ENCODE measurements at places on chromosomes 5 and 9.

DNA sequence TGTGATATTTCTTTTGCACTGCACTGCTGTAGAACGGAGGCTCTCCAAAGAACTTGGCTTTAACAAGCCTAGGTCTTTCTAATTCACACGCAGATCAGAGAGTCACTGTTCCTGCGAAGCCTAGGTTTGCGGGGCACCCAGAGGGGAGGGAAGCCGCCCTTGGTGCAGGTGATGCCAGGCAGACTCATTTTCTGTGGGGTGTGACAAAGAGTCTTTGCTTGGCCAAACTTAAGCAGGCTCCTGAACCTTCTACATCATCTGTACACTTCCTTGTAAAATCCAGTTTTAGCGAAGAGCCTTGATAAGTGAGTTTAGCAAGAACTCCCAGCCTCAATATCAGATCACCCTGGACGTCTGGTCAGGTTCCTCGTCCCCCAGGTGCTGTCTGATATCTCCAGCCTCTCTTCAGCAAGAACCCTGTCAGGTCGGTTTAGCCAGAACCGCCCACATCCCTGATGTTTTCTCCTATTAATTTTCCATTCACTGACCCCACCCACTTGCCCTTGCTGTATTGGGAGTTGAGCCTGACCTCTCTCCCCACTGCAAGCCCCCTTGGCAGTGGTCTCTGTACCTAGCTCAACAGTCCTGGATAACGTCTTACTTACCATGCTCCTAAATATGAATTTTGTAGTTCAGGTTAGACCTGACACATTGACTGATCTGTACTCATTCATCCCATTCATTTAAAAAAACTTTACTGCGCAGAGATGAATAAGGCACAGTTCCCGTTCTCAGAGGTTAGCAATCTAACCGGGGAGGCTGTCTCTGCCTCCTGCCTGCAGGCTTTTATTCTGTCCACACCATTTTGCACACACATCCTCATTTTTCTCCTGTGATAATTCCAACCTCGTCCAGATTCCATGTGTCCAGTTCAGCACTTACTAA, 880 bp upstream of the UBAC1 start:
- peak; percentile 14 for DNase-seq

DNA sequence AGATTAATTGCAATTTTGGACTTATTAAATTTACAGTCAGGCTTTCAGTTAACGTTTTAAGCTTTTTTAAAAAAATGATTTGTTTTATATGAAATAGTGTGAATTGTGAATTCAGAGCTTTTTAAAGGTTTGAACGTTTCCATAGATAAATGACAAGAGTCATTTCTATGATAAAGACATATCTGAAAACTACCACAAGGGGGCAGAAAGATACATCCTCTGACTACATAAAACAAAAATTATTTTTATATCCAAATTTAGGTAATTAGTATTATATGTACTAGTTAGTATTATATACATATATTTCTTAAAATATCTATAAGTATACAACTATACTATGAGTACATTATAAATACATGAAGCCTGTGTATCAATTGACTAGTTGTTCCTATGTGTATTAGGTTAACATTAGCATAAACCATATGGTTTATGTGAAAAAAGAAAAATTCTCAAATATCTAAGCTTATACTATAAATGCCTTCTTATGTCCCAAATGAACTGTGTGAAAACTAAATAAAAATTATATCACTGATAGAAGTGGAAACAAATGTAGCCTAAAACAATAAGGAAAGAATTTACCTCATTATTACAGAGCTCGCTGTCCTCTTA, 155.2 kb downstream of the MEF2C start:
- DNase-seq: no peak

DNA sequence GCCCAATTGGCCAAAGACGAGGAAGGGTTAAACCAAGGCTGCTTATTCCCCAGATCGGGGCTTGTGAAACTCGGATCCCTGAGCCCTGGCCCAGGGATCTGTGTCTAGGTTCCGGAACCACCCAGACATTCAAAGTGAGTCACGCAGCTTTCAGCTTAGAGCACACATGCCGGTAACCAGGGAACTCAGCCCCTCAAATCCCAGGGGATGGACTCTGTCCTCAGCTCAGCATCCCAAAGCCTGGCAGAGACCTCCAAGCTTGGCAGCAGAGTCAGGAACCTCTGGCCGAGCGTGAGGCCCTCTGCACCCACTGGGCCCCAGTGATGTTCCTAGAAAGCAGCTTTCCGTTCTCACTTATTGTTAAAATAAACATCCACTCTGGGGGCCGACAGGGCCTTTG, 5.1 kb downstream of the PNPLA7 start:
- no peak for DNase-seq

DNA sequence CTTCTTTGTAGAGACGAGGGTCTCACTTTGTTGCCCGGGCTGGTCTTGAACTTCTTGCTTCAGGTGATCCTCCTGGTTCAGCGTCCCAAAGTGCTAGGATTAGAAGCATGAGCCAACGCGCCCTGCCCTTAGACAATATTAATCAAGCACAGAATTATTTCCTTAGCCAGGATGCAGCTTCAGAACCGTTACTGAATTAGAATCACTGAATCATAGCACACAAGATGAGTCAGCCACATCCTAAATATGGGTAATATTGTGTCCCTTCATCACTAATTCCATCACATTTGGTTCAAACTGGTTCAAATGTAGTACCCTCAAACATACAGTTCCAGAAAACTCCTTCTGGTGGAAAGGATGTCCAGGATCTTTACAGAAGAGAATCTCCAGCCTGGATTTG, 82.7 kb downstream of the BNC2 start:
- DNase-seq: no peak

GRCh38 chr5:40428126-40428525, 251.6 kb upstream of the PTGER4 start:
- DNase-seq: no peak

- DNase-seq: no peak
These were observed 2.9 kb downstream of the UBE2B start for GRCh38 chr5:134374232-134374631.

DNA sequence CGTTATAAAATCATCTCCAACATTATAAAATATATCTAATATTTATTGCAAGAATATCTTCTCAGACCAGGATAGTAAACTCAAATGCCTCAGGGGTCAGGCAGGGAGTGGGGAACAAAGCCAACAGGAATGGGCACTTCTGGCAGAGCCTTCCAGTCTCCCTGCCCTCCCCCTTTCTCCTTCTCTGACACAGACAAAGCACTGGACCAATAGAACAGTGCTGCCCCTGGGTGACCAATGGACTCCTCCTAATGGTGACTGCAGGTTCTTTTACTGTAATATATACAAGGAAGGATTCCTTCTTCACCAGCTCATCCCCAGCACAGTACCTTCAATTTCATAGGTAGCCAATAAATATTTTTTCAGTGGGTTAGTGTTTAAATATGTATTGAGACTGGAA, 31.1 kb upstream of the MAMDC2 start:
- DNase-seq: no peak

- DNase-seq: no peak
These were observed 80.6 kb upstream of the SMIM23 start for GRCh38 chr5:171705036-171705435.

DNA sequence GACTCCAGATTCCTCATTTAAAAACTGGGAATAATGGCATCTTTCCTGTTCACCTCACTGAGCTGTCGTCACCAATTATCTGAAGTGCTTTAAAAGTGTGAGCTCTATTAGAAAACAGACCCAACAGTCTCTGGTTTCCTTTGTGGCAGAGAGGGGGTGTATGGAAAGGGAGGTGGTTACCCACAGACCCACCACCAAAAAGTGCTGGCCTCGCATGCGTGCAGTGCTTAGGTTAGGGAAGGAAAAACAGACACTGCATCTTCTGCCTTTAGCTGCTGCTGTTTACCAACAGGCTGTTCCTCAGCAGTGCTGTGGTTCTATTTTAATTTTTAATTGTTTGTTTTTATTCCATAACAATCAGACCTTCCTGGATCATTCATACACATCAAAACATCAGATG, 249.6 kb downstream of the PIK3R1 start:
- no peak for DNase-seq

- no peak for DNase-seq
These were observed 766.1 kb downstream of the IRX1 start for GRCh38 chr5:4361753-4362152.

DNA sequence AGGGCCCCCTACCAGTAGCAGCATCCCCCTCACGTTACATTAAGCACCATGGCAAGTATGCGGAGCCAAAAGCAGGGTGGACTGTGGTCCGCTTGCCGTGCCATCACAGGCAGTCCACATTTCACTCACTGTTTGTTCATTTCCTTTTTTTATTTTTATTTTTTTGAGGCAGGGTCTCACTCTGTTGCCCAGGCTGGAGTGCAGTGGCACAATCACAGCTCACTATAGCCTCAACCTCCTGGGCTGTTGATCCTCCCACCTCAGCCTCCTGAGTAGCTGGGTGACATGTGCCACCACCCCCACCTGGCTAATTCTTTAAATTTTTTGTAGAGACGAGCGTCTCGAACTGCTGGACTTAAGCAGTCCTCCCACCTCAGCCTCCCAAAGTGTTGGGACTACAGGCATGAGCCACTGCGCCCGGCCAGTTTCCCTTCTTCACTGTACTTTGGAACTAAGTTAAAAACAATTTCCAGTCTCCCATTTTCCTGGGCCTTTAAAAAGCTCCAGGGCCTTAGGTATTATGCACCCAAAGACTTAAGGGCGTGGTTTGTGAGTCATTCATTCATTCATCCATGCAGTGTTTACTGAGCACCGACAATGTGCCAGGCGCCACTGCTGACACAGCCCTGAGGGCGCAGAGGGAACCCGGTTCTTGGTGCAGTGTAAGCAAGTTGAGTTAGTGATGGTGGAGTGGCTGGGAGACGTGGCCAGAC, 19.9 kb downstream of the PRRX2 start:
- no peak for DNase-seq

DNA sequence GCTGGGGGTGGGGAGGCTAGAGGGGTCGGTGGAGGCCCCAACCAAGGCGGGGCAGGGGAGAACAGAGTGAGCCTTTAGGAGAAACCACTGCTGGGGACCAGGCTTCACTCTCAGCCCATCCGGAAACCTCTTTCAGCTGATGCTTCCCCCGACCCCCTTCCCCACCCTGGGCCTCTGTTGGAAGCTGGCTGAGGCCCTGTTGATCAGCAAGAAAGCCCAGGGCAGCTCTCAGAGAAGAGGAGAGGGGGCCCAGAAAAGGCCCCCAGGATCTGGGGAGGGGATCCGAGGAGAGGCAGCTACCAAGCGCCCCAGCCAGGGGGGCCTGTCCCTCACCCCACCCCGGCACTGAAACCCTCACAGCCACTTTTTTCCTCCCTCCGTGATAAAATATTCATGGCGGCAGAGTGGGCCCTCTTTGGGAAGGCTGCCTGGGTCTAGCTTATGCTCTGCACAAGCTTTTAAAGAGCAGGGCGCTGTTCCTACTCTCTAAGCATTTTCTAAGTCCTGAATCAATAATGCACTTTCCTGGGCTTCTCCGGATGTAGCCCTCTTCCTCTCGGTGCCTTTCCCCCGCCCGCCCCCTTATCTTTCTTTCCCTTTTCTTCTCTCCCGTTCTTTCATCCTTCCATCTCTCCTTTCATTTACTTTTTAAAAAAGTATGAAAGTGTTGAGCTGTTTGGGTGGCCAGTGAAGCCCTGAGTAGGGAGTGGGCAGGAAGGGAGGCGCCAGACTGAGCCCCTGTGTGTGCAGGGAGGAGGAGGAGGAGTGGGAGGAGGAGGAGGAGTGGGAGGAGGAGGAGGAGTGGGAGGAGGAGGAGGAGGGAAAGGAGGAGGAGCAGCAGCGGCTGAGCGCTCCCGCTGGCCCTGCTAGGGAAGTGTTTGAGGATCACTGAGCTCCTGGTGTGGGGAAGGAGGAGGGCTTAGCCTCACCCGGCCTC, 23.5 kb downstream of the NTNG2 start:
- DNase-seq: no peak

DNA sequence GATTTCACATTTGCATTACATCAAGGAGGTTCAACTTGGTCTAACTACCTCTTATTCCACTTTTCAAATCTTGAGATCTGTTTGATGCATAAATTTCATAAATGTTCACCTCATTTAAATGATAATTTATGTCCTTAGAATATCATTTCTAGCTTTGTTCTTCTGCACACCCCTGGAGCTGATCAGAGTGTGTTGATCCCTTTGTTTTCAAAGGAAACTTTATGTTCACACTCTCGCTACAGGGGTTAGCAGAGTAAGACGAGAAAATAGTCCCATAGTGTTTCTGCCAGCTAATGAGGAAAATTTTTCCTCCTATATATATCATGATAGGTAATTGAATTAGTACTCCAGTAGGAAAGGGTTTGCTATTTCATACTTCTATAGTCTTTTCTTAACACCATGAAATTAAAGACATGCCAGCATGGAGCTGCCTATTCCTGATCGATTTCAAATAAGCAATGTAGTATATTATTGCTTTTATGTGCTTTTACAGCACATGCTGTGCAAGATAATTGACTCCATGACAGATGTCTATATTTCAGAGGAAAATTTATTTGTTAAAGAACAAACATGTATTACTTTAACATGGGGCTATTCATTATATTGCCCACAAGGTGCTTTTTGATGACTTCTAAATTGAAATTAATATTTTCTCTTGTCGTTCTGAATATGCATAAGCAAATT, 4.8 kb upstream of the PAM start:
- no peak for DNase-seq

GRCh38 chr9:87799503-87799902, 73.6 kb downstream of the CTSL start:
- no peak for DNase-seq

- no peak for DNase-seq
These were observed 3.6 kb downstream of the GOLPH3 start for GRCh38 chr5:32170303-32171151.

- DNase-seq: no peak
These were observed 91.7 kb upstream of the SHB start for GRCh38 chr9:38160613-38161215.

GRCh38 chr5:55066277-55066676, 36.2 kb upstream of the GZMA start:
- DNase-seq: no peak

DNA sequence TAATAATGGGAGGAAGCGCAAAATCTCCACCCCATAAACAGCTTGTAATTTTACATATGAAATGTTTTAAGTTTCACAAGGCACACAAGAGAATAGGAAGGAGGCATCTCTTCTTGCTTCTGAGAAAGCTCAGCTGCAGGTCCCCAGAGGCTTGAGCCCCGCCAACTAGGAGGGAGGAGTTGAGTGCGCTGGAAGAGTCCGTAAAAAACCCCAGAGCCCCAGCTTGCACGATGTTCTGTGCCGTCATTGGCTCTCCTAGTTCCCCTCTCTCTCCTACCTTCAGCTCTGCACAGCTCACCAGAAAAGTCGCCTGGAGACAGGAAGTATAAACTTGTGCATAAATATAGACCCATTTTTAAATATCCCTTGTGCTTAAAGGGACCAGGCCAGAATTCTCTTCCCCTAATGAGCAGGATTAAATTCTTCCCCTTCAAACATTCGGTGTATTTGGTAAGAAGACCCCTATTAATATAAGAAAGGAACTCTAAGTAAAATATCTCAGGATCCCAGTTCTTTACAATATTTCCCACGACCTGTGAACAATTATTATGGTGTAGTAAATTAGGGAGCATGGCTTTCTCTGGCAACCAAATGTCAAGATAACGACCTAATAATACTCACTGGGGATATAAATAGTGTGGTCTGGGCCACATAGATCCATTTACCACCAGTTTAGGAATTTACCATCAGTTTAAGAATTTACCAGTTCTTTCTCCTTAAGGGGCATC, 13.7 kb downstream of the GLRX start:
- DNase-seq: no peak

GRCh38 chr9:90044263-90044662, 439.5 kb downstream of the GADD45G start:
- no peak for DNase-seq

- no peak for DNase-seq
These were observed at the start of gene OR13C3 for GRCh38 chr9:104536756-104537155. Gene OR13C3, minus strand, starts transcription at chr9:104536856. Its CDS starts 133 bp downstream, at chr9:104536723.
